ENCODE measurements at places on chromosomes 7 and 10. TPM values are rescaled to one million over a fixed set of nuclear protein-coding genes. Genes with fewer than 3 reads are reported as not detected.

DNA sequence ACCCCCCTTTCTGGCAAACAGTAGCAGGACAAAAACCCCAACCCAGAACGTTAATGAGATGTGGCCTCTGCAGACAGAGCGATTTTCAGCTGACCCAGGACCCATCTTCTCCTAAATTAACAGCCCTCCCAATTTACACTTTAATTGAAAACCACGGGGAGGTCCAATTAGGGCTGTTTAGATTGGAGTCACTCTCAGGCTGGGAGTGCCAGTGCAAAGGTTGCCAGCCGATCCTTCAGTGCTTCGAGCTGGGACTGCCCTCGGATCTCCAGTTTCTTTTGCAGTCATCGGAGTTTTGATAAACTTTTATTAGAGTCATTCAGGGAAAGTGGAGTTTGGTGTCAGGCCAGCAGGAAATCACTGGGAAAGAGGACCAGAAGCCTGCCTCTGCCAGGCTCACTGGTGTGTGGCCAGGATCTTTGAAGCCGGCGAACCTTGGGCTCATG is 108.0 kb downstream of the DOCK1 start:
- H3K4me1 ChIP-seq: no peaks in the 10 kb centered on the region
- no peak overlapping the region for H3K4me3 ChIP-seq
- DNase-seq: no peak
- no peaks in the 10 kb centered on the region for H3K36me3 ChIP-seq

DNA sequence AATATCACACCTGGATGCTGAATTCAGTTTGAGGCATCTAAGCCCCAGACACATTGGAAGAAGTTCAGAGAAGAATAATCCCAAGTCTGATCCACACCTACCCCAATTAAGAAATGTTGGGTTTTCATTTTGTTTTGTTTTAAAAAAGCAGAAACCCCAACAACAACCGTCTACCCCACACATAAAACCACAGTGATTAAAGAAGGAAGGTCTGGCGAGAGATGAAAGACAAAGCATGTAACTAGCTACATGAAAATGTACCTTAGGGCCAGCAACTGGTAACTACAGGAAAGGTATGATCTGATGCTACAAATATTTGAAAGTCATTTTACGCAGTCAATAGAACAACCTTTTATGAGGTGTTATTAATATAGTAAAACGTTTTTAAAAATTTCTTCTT is 1112.3 kb downstream of the GATA3 start:
- DNase-seq: no peak
- H3K27ac ChIP-seq: no peak overlapping the region
- no peaks in the 10 kb centered on the region for H3K27me3 ChIP-seq
- H3K4me1 ChIP-seq: peaks cover 26% of the 10 kb centered on the region
- H3K4me3 ChIP-seq: no peak overlapping the region

DNA sequence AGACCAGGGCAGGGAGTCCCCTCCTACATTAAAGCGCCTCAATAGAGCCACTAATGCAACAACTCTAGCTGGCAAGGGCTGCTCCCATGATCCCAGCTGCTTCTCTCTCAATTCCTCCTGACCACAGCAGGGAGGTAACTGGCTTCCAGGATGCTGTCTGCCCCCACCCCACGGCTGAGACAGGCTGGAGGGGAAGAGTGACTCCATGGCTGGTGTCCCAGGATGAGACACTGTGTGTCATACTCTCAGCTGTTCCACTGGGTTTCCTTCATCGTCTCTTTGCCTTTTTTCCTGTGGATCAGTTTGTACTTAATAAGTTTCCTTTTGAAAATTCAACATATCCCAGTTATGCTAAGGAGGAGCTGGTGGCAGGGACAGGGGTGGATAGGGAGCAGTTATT is 27.7 kb upstream of the MYH16 start:
- no peak overlapping the region for H3K27ac ChIP-seq
- no peaks in the 10 kb centered on the region for H3K36me3 ChIP-seq
- H3K4me3 ChIP-seq: no peak overlapping the region
- no peak for DNase-seq

The ANKMY2 gene
- total RNA-seq: 10.5 TPM

The HABP2 gene
- total RNA-seq: not detected

The MRLN gene
- not detected for total RNA-seq

The COMMD3 gene
- 64.7 TPM for total RNA-seq

Data from activated CD8-positive, alpha-beta T cell treated with anti-CD3 and anti-CD28 coated beads for 36 hours (primary cell).